ENCODE measurements at places on chromosomes 3 and 15.

- no peak for DNase-seq
Observed at GRCh38 chr15:84934942-84935729, 46.5 kb upstream of the PDE8A start.

DNA sequence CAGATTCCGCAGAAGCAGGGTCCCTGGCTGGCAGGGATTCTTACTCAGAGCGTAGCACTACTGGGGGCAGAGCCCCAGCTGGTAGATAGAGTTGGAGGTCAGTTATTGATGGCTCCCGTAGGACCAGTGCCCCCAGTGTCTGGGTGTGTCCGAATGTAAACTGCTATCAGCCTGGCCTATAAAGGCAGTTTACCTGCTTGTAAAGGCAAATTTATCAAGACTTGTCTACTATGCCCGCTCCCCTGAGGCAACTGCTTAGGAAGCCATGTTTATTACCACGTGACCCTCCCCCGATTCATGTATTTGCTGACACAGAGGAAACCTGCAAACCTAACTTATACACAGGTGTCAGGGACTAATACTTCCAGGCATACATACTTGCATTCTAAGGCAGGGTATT is 607 bp upstream of the PPP1R14D start:
- no peak for DNase-seq

DNA sequence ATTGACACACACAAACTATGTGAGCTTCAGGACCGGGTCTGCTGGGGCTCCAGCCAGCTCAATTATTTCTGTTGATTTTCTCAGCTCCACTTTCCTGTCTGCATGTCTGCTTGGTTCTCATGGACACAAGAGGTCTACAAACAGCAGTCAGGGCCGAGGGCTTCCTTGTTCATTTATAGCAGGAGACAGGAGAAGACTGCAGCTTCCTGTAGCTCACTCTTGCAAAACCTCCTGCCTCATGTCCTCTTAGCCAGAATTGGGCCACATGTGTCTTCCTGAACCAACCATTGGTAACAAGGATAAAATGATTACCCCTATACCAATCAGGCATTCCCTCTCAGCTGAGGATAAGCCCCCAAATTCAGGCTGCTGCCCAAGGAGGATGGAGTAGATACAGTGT is 182.8 kb downstream of the TLE3 start:
- no peak for DNase-seq

DNA sequence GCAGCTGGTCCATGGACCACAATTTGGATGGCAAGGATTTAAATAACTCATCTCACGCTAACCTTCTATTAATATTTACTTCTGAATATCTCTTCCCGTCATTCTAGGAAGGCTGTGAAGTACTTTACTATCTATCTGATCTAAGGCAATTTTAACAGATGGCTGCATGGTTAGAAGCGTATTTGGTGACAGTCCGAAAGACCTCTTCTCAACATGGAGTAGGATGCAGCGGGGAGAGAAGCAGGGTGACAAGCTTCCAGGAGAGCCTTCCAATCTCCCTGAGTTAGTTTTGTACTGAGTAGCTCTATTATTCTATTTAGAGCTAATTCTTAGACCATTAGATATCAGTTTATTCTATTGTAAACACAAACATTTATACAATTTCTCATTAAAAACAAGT is 309.4 kb downstream of the PLCL2 start:
- no peak for DNase-seq

DNA sequence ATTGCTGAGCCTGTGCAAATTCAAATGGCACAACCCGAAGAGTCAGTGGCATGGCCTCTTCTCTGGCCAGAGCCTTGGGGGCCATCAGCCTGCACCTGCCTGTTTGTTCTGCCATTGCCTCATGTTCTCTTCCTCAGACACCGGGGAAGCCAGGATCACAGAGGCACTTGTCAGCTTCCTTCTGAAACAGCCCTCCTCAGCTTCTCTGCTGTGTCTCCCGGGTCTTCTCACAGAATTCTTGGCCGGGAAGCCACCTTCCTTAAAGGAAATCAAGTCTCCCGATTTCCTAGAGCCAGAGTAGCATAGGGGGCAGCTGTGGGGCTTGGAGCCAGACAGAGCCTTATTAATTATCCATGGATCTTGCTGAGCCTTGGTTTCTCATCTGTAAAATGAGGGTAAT is 47.4 kb upstream of the CGNL1 start:
- DNase-seq: no peak

GRCh38 chr3:179961703-179962078 is 75.0 kb downstream of the PEX5L start:
- DNase-seq: no peak

DNA sequence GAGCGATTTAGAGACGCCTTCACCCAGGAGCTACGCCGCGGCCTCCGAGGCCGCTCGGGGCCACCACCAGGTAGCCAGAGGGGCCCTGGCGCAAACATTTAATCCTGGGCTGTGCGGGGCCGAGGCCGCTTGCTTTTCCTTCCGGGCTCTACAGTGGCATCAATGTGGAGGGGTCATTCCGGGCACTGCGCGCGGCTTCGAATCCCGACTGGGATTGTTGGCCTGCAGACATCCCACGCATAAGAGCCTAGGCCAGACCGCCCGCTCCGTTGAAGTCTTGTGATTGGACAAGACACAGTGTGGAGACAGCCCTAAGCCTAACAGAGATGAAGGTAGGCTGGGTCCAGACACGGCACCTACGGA is 568 bp upstream of the NCBP2 start:
- no peak for DNase-seq

GRCh38 chr3:3771094-3771493 is 28.1 kb upstream of the LRRN1 start:
- no peak for DNase-seq

- no peak for DNase-seq
Observed at GRCh38 chr3:160754371-160754854, 1.6 kb upstream of the PPM1L start.

GRCh38 chr15:79078763-79079410 is 11.7 kb downstream of the RASGRF1 start:
- DNase-seq: no peak

GRCh38 chr3:150763841-150764483 is 993 bp upstream of the SIAH2 start:
- no peak for DNase-seq

DNA sequence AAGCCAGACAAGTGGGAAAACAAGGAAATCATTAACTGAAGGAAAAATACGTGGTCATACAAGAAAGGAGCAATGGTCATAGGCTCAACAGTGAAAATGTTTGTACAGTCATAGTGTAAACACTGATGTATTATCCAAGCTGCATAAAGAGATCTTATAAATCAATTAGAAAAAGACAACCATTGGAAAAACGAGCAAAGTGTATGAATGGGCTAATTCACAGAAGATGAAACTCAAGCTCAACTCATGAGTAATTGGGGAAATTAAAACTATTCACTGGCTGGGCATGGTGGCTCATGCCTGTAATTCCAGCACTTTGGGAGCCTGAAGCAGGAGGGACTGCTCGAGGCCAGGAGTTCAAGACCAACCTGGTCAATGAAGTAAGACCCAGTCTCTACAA is 6.4 kb upstream of the IGF2BP2 start:
- DNase-seq: no peak

GRCh38 chr3:27200721-27201489 is 168.3 kb downstream of the NEK10 start:
- no peak for DNase-seq

GRCh38 chr15:52483707-52484106 is 45.0 kb downstream of the MYO5A start:
- no peak for DNase-seq

- no peak for DNase-seq
Observed at GRCh38 chr15:57525581-57525980, 66.1 kb upstream of the MYZAP start.

DNA sequence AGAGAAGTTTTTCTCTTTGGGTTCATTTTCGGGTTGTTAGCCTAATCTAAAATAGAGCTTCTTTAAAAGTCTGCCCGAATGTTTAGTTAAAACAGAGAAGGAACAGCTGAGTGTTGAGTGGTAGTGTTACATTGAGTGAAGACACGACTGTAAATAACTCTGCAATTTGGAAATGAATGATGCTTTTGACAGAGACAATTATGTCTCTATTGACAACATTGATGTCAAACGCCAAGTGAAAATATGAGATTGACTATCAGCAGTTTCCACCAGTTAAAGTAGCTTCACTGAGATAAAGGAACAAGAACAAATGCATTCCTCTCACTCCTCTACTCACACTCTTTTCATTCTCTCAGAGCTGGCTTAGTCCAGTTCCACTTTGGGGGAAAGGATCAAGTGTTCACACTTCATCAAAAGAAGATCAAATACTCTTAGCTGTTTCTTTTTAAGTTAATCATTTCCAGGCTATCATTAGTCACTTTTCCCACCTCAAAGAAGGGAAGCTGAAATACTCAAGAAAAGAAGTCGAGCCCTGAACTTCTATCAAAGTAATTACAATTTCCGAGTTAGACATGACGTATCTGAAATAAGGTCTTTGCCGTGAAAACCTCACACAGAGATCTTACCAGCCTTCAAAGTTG is 399.1 kb upstream of the DPH6 start:
- no peak for DNase-seq

- no peak for DNase-seq
Observed at GRCh38 chr3:55664387-55664786, 177.3 kb upstream of the WNT5A start.

DNA sequence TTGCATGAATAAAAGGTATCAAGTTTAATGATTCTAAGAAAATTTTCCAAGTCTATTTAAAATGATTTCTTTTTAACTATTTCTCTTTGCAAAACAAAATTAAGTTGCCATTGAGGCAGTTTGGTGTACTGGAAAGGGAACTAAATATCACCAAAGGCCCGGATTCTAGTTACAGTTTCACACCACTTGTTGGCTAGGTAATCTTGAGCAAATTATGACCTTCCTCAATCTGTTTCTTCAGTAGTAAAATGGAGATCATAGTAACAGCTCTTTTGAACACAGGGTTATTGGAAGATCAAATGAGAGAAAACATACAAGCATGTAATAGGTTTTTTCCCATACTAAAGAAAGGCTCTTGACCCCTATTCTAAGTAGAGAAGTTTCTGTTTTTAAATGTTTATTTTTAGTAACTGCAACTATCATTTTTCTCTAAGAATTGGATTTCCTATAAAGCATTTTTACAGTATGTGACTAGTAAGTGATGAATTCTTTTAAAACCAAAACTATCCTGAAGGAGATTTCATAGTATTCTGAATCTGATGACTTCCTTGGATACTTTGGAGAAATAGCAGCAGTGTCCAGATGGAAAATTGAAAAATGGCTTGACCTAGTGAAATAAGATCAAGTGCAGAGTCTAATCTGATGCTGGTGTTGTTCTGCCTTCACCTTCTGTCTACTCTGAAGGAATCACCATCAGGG is 15.7 kb downstream of the SCAANT1 start:
- DNase-seq: no peak

Measured in activated CD8-positive, alpha-beta memory T cell treated with anti-CD3 and anti-CD28 coated beads for 4 hours (primary cell).